Fibroblast of villous mesenchyme (primary cell): ENCODE measurements at places on chromosomes 2 and 18. TPM values are rescaled to one million over a fixed set of nuclear protein-coding genes. Genes with fewer than 3 reads are reported as not detected.

The CRIM1 gene
- 729 and 949 TPM in 2 replicates for total RNA-seq

The BOK gene
- 42.2 and 54.0 TPM in 2 replicates for total RNA-seq

The EPB41L3 gene
- total RNA-seq = 0.43 and 0.97 TPM in 2 replicates

The REG3G gene
- not detected in 2 replicates for total RNA-seq

The CTLA4 gene
- total RNA-seq = not detected in 2 replicates

DNA sequence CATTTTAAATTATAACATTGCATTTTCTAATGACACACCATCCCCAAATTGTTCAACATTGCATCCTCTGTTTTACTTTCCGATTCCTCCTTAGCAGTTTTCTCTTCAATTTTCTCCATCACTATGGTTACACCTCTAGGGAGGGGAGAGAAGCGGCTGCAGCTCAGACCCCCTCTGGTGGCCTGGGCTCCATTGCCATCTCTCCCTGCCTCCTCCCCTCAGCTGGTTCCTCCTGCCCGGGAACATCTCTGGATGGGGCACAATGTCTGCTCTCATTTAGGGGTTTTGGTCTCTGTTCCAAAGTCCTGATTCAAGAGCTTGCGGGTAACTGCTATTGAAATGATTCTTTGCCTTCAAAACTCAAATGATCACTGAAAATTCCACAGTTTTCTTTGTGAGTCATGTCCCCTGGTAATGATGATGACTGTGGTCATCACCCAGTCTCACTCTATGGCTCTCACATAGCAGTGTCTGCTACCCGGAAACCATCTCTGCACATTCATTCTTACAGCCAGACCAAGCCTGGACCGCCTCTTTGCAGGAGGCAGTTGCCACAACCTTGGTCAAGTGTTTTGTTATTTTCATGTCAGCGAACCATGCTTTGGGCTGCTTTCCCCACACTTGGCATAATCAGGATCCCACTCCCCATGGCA is 263.9 kb downstream of the ALPK2 start:
- DNase-seq = no peak

- DNase-seq = no peak
Measured at GRCh38 chr18:12313530-12314245, 5.6 kb downstream of the TUBB6 start.

DNA sequence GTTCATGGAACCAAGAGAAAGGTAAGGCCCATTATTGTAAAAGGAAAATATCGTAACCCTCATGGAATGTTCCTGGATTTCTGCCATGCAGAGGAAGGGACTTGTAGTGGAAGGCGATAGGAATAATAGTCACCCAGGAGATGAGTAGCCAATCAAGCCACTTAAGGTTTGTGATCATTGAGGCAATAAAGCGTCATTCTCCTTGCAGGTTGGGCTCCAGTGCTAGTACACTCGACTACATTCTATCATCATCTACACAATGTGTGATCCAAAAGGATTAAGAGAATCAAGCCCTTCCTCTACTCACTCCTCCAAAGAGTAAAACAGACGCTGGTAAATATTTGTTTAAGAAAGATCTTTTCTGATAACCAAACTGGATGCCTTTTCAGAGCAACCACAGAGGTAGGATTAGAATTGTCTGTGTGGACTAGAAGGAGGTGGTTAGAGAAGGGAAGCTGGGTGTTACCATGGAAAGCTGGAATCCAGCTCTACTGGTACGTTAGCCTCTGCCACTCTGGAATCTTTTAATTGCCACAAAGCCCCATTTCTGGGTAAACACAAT is 245.7 kb downstream of the IKZF2 start:
- peak; percentile 12 for DNase-seq

The CELF4 gene
- not detected in 2 replicates for total RNA-seq
